CD4-positive, alpha-beta T cell treated with Interleukin-6 for 4 hours (primary cell): ENCODE measurements at places on chromosomes 4 and X.

DNA sequence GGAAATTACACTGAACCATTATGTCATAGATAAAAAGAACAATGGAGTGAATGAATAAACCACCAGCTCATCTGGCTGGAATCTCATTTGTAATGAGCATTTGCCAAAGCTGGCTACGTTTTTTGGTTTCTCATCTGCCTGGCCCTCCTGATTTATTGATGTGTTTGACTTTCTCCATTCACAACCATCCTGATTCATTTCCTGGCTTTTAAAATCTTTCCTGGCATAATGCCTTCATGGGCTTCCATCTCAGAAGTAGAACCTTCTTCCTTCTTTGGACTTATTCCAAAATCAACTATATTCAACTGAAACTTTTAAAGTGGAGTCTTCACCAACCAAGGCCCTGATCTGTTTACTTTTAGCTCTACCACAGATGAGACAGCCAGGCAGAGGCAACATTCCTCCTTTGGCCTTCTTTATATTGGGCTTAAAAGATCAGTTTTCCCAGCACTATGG is 36.0 kb upstream of the ARSJ start:
- no peak for DNase-seq

DNA sequence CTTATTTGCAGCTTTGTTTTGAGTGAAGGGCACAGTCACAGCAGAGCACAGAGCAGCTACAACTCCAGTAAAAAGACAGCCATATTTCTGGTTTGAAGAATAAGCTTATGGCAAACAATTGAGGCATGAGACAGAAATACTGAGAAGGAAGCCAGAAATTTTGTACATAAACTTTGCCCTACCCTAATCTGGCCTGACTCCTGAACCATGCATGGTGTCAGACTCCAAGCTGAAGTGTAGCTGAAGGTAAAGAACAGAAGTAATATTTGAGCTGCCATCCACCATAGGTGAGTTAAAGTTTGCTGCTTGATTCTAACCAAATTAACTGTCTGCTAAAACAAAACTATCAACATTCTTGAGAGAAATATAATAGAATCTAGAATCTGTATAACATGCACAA is 24.5 kb upstream of the TMEM192 start:
- no peak for DNase-seq

DNA sequence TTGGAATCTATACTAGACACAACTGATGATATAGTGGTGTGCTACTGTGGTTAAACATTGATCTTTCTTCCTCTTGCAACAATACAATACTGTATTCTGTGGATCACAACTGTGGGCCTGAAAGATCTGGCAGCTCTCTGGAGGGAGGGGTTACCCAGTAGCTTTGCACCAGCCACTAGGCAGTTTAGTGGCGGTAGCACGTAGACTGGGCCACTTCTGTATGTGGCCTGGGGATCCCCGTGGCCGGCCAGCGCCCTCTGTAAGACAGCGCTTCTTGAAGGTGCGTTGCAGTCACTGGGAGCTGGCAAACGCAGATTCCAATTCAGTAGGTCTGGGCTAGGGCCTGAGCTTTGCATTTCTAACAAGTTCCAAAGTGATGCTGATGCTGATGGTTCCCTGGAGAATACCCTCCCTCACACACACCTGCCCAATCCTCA is 168.6 kb downstream of the MGST2 start:
- no peak for DNase-seq

- DNase-seq = no peak
Measured at GRCh38 chrX:9144701-9145241, 110.8 kb upstream of the FAM9B start.

DNA sequence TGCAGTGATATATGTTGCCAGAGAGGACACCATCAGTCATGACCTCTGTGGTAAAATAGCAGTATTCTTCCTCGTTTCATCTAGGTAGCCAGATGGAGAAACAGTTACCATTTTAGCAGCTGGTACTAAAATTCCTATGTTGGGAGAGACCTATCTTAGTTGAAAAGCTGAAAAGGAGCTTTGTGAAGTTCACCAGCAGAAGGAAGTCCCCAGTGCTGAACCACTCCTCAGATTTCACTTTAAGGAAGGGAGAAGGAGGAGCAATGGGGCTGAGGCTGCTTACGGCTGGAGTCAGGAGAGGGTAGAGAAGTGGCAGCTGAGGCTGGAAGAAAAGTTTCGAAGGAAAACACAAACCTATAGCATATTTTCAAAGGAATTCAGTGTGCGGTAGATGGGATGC is 103.7 kb downstream of the ATXN3L start:
- no peak for DNase-seq

GRCh38 chr4:6575503-6576240 is 683 bp downstream of the MAN2B2 start:
- no peak for DNase-seq

DNA sequence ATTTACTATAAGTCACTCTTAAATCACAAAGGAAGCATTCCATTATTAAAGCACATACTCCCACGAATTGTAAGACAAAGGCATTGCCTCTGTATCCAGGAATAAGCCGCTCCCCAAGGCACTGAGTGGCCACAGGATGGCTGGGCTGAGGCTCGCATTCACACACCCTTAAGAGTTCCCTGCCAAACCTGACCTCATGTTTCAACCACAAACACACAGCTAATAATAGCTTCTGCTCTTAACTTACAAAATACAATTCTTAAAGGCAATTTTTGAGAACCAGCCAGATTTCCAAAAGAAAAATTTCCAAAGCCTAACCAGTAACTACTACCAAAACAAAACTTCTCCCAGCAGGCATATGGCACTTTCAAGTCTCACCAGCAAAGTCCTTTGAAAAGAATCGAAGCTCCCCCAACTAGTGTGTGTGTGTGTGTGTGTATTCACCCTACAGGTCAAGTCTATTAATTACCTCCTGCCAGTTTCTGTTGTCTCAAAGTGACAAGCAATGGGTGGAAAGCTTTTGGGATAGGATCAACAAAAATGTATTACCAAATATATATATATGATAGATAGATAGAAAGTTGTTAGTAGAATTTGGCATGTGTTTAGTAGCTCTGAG is 36.0 kb downstream of the ARHGAP6 start:
- DNase-seq = no peak

- no peak for DNase-seq
Measured at GRCh38 chr4:12458621-12459020, 1025.5 kb downstream of the RAB28 start.

DNA sequence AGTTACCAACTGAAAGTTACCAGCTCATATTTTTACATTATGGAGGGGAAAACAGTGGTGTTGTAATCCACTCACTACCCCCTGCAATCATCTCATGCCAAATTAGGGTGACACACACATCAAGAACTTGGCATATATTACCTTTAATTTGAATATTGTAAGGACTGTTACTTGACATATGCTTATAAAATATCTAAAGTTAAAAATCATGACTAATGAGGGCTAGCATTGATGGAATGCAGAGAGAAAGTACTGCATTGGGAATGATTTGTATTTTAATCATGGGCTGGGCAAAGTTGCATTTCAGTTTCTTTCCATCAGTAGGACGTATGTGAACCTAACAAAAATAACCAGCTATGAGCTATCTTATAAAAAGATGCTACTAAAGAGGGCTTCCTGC is 517.5 kb upstream of the GRIA3 start:
- no peak for DNase-seq

GRCh38 chrX:15441464-15441863 is 51.7 kb downstream of the PIR start:
- DNase-seq = no peak

DNA sequence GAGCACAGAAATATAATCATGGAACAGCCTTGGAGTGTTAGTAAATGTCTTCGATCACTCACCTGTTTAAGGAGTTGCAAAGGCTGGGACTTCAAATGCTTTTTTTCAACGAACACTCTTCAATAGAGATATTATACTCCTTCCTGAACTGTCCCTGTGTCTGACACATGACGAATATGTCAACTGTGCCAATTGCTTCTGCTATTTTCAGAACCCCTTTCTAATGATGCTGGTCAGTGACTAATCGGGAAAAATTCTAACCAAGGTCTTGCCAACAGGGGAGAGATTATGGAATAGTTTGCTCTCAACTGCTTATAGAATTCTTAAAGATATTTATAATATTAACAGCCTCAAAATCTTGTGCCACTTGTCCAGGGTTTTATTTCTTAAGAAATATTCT is 8.5 kb upstream of the KLHL34 start:
- no peak for DNase-seq

DNA sequence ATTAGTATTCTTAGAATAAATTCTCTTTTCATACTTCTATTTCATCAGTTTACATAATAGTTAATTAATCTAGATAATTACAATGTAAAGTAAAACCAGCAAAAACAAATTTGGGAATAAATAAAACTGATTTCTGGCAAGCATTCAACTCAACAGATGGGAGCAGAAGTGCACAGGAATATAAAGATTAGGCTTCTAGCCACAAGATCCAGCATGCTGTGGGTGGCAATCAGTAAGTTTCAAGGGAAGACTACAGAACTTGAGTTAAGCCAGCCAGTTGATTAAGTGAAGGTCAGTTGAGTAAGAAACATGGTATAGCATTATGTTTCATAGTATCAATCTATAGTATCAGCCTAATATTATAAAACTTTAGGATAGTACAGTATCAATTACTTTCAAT is 324.2 kb upstream of the AADAT start:
- DNase-seq = no peak

GRCh38 chr4:113433116-113433515 is 328.4 kb downstream of the CAMK2D start:
- DNase-seq = no peak

DNA sequence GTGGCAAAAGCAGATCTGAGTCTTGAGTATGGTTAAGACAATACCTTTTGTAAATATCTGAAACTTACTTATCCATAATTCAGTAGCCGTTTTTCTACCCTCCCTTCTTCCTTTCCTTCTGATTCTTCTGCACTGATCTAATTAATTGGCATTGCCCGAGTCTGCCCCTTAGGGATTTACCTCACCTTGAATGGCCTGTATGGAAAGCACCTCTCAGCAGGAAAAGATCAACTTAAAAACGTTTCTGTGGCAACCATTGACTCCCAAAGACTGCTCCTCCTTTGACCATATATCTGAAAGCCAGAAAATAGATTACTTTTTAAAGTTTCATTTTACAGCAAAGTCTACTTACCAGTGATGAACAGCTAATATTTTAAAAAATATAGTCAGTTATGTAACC is 496.5 kb upstream of the LCORL start:
- DNase-seq = no peak

DNA sequence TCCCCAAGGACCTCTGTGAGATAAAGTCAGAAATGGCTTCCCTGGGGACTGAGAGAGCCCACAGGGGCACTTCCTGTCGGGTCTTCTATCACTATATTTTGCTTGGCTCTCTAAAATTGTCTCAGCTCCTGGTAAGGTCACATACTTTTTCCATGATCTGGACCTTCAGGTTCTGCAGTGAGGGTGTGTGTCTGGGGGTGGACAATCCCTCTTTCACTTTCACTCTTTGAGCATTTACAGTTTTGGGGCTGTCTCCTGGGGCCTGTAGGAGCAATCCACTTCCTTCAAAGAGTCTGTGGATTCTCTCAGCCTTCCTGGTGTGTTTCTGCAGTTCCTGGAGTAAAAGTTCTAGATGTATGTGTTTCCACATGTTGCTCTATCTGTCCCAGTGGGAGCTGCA is 335.7 kb downstream of the FSTL5 start:
- no peak for DNase-seq

- DNase-seq = no peak
Measured at GRCh38 chr4:6562931-6563901, 11.8 kb upstream of the MAN2B2 start.

GRCh38 chrX:9055354-9055753 is 21.4 kb upstream of the FAM9B start:
- no peak for DNase-seq

DNA sequence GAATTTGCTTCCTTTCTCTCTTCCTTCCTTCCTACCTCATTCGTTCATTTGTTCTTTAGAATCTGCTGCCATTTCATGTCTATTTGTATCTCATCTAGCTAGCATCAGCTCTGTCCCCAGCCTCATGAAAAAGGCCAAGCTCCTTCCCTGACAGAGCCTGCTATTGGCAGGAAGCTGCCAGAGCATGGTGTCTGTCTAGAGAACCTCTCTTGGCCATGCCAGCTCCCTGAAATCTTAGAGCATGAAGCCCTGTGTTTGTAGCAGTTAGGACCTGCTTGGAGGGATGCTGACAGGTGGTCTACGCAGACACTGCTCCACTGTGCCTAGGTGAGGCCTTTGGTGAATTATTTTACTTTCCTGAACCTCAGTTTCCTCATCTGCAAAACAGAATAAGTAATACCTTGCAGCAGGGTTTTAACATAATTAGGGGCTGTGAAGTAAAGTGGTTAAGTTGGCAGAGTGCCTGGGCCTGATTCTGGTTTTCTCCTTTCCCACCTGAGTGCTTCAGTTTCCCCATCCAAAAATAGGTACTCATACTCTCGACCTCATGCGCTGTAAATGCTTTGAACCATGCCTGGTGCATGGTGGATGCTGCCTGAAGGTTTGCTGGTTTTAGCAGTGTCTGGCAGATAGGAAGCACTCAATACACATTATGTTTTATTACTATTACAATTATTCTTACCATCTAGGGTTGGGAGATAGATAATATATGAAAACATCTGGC is 4.7 kb downstream of the PTTG2 start:
- no peak for DNase-seq

GRCh38 chrX:67523002-67523681 is 20.7 kb upstream of the AR start:
- DNase-seq = no peak

GRCh38 chrX:9003041-9003440 is 30.9 kb downstream of the FAM9B start:
- DNase-seq = no peak

GRCh38 chr4:7590189-7590588 is 155.5 kb upstream of the PSAPL1 start:
- DNase-seq = no peak

- no peak for DNase-seq
Measured at GRCh38 chrX:54422168-54422567, 18.0 kb upstream of the TSR2 start.

DNA sequence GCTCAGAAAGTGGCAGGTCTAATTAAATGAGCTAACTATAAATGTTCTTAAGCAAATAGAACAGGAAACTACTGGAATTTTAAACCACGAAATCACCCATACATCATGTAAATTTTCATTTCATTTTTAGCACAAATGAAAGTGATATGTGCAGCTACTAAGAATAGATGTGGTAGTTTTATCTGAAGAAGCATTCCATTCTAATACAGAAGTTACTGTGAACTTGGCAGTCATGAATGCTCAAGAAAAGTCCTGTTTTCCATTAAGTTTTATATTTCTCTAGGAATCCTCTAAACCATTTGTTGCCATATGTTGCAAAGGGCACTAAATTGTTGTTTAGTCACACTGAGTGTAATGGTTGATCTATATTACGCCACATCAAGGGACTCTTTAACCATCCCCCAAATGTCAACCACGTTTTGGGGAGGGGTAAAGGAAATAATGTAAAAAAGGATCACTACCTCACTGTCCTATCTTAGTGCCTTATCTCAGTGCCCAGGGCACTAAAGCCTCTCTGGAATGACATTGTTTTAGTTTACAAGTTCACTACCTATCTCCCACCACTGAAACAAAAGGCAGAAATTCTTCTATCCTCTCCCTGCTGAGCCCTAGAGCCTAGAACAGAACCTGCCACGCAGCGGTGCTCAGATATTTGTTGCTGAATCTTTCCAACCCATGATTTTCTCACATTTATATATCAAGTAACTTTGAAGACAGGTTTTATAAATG is 118.0 kb downstream of the SHISA3 start:
- DNase-seq = no peak

GRCh38 chr4:108385076-108385475 is 216.3 kb upstream of the LEF1 start:
- DNase-seq = no peak
